ENCODE measurements at places on chromosomes 6 and 20.

GRCh38 chr6:22017272-22017671, 279.6 kb downstream of the PRL start:
- DNase-seq = no peak
- H3K27ac ChIP-seq = no peak overlapping the region
- H3K4me3 ChIP-seq = no peak overlapping the region

- no peak for DNase-seq
- H3K4me1 ChIP-seq = no peaks in the 10 kb centered on the region
- H3K4me3 ChIP-seq = no peak overlapping the region
- H3K27me3 ChIP-seq = no peaks in the 10 kb centered on the region
- H3K36me3 ChIP-seq = no peaks in the 10 kb centered on the region
Measured at GRCh38 chr6:98487612-98488011, 346.8 kb upstream of the POU3F2 start.

GRCh38 chr6:34190504-34191122, 44.7 kb upstream of the GRM4 start:
- no peak overlapping the region for H3K4me3 ChIP-seq
- H3K27ac ChIP-seq = no peak overlapping the region
- no peaks in the 10 kb centered on the region for H3K36me3 ChIP-seq
- no peaks in the 10 kb centered on the region for H3K4me1 ChIP-seq

- no peak overlapping the region for H3K4me3 ChIP-seq
- no peaks in the 10 kb centered on the region for H3K36me3 ChIP-seq
- DNase-seq = no peak
- H3K27ac ChIP-seq = no peak overlapping the region
Measured at GRCh38 chr20:43065299-43065698, 124.4 kb downstream of the PTPRT start.

DNA sequence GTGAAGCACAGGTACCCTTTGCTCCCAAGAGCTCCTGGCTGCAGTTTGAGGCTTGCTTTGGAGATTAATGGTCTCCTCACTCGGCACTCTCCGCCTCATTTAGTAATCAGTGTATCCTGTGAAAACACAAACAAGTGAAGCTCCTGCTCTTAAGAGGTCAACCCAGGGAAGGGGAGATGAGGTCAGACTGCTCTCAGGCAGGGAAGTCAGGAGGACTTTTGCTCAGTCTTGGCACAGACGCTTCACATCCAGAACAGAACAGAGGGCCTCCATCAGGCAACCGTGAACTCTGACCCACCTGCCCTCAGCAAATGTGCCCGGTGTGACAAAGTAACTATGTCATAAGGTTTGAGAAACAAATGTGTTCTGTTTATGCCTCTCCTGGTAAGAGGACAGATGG, 428.8 kb upstream of the JARID2 start:
- H3K4me1 ChIP-seq = no peaks in the 10 kb centered on the region
- no peak overlapping the region for H3K4me3 ChIP-seq
- no peak for DNase-seq
- no peak overlapping the region for H3K27ac ChIP-seq

GRCh38 chr6:6516666-6517458, 71.7 kb upstream of the LY86 start:
- peaks cover 94% of the 10 kb centered on the region for H3K27me3 ChIP-seq
- H3K36me3 ChIP-seq = peaks cover 1% of the 10 kb centered on the region
- peaks cover 14% of the 10 kb centered on the region for H3K4me1 ChIP-seq
- no peak overlapping the region for H3K27ac ChIP-seq
- DNase-seq = no peak

GRCh38 chr20:64045346-64046011, 4.0 kb downstream of the SOX18 start:
- no peak overlapping the region for H3K4me3 ChIP-seq
- H3K27ac ChIP-seq = no peak overlapping the region
- peaks cover 11% of the 10 kb centered on the region for H3K36me3 ChIP-seq
- no peak for DNase-seq
- H3K4me1 ChIP-seq = peaks cover 16% of the 10 kb centered on the region

DNA sequence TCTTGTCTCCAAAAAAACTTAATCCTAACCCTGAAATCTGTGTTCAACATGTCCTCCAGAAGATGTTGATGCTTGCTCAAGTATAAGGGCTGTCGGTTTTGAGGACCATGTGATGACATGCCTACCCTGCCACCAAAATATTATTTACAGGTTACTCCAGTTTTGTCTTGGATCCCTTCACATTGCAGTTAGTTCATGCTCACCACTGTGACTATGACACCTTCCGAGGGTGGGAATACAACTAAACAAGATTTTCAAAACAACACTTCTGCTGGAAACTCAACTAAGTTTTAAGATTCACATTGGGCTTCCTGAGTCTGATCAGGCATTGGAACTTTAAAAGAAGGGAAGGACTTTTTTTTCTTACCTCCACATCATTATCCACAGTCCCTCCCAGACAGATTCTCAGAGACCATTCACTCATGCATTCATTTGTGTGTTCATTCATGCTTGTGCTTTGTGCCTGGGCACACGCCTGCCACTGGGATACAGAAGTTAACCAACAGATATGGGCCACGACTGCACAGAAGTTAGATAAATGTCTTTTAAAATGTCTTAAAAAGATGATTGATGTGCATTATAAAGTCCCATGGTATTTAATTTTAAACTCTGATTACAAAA, 118.7 kb upstream of the GJE1 start:
- DNase-seq = no peak
- H3K27me3 ChIP-seq = peaks cover 31% of the 10 kb centered on the region
- no peaks in the 10 kb centered on the region for H3K4me1 ChIP-seq
- no peak overlapping the region for H3K27ac ChIP-seq
- no peak overlapping the region for H3K4me3 ChIP-seq

DNA sequence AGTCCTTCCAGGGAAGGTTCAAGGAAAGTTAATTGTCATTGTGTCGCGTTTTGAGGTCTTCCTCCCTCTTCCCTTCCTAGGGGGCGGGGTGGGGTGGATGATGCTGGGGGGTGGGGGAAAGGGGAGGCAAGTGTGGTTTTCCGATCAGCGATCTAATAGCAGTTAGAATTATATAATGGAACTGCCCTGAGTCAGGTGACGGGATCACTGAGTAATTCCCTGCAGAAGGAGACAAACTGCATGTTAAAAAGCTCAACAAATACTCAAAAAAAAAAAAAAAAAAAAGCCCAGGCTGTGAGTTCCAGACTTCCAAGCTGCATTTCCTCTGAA, 240.4 kb downstream of the PHACTR1 start:
- peaks cover 3% of the 10 kb centered on the region for H3K36me3 ChIP-seq
- peaks cover 25% of the 10 kb centered on the region for H3K4me1 ChIP-seq
- peak overlapping the region; percentile 85 for H3K4me3 ChIP-seq

Measured in central memory CD8-positive, alpha-beta T cell (primary cell).